Stimulated activated CD8-positive, alpha-beta memory T cell treated with anti-CD3 and anti-CD28 coated beads, Interleukin-12 subunit alpha, Interleukin-12 subunit beta, amount 100 ng/mL, for 4 hours (primary cell): ENCODE measurements at places on chromosomes 6 and 20.

DNA sequence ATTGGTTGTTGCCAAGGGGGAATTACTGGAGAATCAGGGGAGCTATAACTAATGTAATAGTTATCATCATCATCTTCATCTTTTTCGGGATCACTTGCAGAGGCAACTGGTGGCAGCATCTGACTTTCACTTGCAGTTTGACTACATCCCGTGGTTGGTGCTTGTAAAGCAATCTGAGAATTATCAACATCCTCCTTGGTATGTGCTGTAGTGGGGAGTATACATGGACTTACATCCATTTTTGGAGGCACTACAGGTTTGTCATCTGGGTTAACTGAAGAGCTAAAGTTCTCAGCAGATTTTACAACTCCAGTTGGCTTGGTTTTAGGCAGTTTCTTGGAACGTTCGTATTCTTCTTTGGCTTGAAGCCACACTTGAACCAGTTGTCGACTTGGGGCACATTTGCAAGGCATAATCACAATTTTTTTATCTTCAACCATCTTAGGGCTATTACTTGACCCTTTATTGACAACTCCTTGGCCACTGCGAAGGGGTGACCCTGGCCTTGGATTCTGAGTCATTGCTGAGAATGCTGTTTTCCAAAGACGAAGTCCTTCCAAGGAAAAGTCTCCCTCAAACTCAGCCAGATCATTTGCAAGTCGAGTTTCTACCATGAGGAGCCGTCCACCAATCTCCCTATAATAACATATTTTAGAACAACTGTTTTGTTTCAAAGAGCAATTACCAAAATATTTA, 115.5 kb downstream of the REV3L start:
- DNase-seq = no peak

- no peak for DNase-seq
Observed at GRCh38 chr6:41719436-41720261, 15.8 kb downstream of the TFEB start.

GRCh38 chr20:50273601-50274491, 83.2 kb downstream of the CEBPB start:
- no peak for DNase-seq

DNA sequence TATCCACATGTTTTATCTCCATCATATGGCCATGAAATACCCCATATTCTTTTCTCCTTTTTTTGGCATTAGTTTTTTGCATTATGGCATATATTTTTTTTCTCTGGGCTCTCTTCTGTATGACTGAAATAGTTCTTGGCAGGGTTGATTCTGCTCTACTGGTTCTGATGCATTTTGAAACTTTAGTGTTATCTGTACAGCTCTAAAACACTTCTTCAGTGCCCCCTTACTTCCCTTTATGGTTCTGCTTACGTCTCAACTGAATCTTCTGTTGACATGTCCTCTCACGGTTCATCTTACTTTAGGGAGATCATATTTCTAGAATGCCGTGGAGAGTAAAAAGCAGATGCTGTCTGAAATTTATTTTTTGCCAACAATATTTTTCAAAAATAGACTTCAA, 23.2 kb upstream of the TXNDC5 start:
- DNase-seq = no peak

- DNase-seq = no peak
Observed at GRCh38 chr20:23446505-23446904, 6.2 kb downstream of the CST11 start.

- DNase-seq = no peak
Observed at GRCh38 chr6:43628393-43629103, 516 bp downstream of the GTPBP2 start.

DNA sequence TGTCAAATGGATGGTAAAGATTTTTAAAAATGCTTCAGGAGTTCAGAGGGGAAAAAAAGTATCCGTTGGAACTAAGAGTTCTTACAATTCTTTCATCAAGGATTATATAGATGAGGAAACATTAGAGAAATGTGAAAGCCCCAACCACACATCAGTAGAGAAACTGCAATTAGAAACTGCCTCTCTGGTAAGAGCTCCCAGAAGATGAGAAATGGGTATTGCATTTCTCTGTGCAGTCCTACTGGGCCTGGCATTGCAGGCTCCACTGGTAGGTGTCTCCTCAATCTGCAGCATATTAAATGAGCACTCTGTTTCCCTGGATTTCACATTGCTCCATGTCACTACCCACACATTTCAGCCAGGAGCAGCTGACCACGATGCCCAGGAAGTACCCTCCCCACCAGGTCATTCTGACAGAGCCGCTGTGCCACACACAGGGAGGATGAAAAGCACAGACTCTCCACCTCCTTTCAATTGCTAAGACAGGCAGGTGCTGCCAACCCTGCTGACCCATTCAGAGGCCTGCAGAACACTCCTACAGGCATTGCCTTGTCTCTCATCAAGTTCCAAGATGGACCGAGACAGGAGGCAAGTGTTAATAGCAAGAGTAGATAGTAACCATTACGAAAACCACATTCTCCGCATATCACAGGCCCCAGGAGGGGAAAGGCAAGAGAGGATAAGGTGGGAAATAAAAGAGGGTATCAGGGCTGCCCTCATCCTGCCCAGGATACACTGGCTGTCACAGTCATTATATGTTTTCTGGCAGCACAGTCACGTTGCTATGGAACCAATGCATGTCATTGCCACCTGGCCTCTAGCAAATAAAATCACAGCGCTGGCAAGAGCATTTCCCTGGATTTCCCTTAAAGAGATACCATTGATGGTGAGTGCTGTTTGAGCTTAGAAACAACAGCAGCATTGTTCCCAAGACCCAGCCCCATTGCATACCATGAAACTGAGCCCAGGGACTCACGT, 241.7 kb downstream of the ATXN1 start:
- DNase-seq = no peak

GRCh38 chr6:14453712-14454472, 336.3 kb downstream of the CD83 start:
- DNase-seq = no peak

DNA sequence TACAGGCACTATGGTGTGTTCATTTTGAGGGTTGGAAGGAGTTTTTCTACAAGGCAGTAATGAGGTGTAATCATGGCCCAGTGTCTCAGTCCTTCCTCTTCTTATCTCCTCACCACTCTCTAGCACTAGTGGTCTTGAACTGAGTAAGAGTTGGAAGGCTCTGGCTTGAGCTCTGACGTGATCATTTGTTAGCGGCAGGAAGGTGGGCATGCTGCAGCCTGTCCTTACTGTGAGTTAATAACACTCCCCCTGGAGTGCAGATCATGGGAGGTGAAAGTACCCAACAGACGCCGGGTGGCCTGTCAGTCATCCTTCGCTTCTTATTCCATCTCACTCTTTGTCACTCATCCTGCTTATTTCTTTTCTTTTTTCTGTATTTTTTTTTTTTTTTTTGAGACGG, 356.9 kb downstream of the CDKAL1 start:
- DNase-seq = no peak

GRCh38 chr6:37024656-37025337, 19.3 kb downstream of the FGD2 start:
- DNase-seq = no peak

DNA sequence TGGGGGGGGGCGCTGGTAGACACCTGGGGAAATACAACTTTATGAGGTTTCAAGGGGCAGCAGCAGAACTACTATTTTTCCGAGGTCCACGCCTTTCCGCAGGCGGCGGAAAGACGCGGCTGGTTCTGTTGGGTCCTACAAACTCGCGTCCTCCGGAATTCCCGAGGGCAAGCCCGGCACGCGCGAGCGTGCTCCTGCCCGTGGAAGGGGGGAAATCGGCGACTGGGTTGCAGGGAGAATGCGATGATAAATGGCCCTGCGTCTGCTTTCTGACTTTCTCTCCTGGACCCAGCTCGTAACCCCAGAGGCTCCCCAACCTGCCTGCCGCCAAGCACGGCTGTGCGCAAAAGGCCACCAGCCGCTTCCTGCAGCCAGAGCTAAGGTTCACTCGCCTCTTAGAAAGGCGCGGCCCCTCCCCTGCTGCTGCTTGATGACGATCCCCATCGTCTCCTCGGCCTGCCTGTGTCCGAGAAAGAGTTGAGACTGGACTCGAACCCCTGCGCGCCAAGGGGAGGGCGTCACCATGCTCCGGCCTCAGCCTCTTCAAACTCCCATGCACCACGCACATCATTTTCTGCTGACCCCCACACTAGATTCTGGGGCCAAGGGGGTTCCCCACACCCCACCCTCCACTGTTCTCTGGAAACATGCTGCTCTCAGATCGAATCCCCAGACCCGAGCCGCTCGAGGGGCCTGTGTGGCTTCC, 6.7 kb downstream of the FOXA2 start:
- no peak for DNase-seq

DNA sequence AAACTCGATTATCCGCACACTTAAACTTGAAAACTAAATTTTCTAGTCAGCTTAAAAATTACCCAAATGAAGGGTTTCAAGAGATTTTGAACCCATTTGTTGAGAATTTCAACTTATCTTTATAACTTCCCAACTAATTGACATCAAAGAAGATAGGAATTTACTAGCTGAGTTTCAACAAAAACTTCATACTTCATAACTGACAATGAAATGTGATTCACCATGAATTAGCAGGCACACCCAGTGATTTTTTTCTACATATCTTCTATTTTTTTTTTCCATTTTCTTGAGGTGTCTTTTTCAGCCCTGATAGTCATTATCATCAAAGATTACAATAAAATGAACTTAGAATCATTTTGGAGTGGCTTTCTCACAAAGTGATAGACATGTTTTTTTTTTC, 26.7 kb downstream of the TNFAIP3 start:
- DNase-seq = no peak

- DNase-seq = no peak
Observed at GRCh38 chr6:126812651-126813050, 305.8 kb upstream of the RSPO3 start.

DNA sequence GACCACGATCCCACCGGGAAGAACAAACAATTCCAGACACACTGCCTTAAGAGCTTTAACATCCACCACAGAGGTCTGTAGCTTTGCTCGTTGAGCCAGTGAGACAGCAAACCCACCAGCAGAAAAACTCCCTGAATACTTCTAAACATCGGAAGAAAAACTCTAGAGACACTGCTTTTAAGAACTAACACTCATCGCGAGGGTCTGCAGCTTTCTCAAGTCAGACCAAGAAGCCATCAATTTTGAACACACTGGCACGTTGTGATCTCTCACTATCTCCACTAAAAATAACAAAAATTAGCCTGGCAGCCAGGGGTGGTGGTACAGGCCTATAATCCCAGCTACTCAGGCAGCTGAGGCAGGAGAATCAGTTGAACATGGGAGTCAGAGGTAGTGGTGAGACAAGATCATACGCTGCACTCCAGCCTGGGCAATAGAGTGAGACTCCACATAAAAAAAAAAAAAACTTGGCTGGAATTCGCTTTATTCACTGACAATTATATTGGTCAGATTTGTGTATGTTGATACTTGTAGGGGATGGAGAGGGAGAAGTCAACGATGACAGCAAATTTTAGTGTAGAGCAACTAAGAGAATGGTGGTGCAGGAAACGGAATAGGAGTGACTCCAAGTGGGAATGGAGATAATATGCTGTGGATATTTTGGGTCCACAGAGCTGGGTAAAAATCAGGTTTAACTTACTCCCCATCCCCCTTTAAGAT, 860 bp upstream of the TMEM14C start:
- DNase-seq = no peak

- peak; percentile 19 for DNase-seq
Observed at GRCh38 chr6:166775180-166775922, 148.3 kb upstream of the RPS6KA2 start.

DNA sequence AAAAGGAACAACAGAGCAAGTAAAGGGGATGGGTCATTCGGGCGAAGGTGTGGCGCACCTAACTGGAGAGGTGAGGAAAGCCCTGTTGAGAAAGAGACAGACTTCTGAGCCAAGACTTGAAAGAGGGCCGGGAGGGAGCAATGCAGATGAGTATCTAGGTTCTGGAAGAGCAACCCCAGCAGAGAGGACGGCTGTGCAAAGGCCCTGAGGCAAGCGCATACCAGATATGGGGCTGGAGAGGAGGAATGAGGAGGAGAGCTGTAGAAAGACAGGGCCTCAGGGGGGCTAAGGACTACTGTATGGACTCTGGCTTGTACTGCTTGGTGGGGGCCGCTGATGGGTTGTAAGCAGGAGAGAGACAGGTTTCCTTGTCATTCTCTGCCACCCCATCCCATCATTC, 21.9 kb downstream of the TRERF1 start:
- DNase-seq = no peak

- DNase-seq = no peak
Observed at GRCh38 chr20:9177278-9177677, 108.4 kb downstream of the PLCB4 start.
